ENCODE measurements at places on chromosomes 4 and X.

- no peak for DNase-seq
These were observed 66.1 kb upstream of the TLR3 start for GRCh38 chr4:186002853-186003252.

DNA sequence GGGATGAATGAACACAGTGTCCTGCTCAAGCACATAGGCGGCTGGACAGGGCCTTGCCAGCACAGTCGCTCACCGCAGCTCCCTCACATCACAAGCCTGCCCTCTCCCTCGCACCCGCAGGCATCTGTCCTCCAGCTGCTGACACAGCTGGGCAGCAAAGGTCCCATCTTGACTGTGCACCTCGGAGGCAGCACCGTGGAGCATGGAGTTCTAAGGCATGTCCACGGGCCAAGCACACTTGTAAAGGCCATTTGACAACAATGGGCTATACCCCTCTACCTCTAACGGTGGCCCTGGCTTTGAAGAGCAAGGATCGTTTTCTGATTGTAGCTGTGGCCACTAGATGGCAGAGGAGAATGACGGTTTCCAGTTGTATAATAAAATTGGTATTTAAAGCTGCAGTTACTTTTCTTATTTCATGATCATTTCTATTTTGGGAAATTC is 53.8 kb downstream of the APLN start:
- peak; percentile 20 for DNase-seq

DNA sequence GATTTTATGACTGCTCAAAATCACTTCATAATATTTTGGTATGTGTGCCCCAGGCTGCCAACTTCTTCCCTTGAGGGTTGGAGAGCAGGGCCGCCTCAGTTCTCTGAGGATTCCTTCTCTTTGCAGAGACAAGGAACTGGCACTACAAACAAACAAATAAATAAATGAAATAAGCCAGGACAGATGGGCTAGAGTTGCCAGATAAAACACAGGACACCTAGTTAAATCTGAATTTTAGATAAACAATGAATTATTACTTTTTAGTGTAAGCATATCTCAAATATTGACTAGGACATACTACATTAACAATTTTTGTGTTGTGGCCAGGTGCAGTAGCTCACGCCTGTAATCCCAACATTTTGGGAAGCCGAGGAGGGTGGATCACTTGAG is 122.5 kb downstream of the FHDC1 start:
- no peak for DNase-seq

- DNase-seq = no peak
These were observed 141.4 kb downstream of the PTTG2 start for GRCh38 chr4:38101563-38101962.

DNA sequence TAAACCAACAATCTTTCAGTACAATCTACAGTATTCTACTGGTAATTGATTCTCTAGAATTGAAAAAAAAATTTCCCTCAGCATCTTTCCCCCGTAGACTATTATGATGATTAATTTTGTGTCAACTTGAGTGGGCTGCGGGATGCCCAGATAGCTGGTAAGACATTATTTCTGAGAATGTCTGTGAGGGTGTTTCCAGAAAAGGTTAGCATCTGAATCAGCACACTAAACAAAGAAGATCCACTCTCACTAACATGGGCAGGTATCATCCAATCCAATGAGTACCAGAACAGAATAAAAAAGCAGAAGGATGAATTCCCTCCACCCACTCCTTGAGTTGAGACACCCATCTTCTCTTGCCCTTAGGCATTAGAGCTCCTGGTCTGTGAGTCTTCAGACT is 186.1 kb upstream of the MAB21L2 start:
- DNase-seq = no peak

- DNase-seq = peak; percentile 19
These were observed 18.9 kb downstream of the ADD1 start for GRCh38 chr4:2862528-2862927.

Measured in NCI-H69 (cell line).